ENCODE measurements at places on chromosomes 5 and 9.

DNA sequence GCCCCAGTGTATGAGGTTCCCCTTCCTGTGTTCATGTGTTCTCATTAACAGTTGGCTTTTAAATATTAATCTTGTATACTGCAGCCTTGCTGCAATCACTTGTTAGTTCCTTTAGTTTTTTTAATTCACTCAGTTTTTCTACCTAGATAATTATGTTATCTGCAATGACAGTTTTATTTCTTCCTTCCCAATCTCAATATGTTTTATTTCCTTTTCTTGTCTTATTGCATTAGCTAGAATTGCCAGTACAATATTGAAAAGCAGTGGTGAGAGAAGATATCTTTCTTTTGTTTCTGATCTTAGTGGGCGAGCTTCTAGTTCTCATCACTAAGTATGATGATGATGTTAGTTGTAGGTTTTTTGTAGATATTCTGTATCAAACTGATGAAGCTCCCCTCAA, 232.2 kb downstream of the PBX3 start:
- DNase-seq, result no peak

GRCh38 chr5:601771-602465, 10.2 kb upstream of the CEP72 start:
- no peak for DNase-seq

DNA sequence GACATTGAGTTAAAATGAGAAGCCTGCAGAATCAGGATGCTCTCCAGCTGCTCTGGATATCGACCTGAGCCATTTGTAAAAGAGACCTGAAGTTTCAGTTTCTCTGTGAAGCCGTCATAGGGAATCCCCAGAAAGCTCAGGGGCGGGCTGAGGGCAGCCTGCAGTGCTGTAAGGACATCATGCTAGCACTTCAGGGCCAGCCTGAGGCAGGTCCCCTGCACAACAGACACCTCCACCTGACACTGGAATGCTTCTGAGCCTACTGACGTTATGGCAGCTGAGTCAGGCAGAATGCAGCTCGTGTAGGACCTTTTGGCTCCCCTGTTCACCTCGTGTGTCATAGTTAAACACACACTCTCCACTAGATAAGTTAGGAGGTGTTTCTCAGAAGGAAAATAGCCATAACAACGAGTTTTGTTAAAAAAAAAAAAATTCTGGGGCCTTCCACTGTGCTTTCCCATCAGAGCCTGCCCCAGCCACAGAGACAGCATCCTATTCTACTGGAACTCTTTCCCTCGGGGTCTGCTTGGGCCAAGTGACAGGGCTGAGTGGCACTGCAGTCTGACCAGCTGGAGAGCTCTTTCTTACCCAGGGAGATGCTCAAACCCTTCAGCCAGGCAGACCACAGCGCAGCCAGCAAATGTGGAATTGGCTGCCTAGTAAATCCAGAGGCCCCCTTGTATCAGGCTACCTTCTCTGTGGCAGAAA, 354.9 kb downstream of the DIRAS2 start:
- no peak for DNase-seq

- no peak for DNase-seq
Observed at GRCh38 chr9:133155156-133155555, 8.6 kb downstream of the GBGT1 start.

- DNase-seq, result no peak
Observed at GRCh38 chr5:61578858-61579503, 246.9 kb downstream of the ZSWIM6 start.

GRCh38 chr5:38916802-38917201, 71.0 kb downstream of the OSMR start:
- no peak for DNase-seq

GRCh38 chr5:133526368-133526767, 86.0 kb downstream of the FSTL4 start:
- DNase-seq, result no peak

DNA sequence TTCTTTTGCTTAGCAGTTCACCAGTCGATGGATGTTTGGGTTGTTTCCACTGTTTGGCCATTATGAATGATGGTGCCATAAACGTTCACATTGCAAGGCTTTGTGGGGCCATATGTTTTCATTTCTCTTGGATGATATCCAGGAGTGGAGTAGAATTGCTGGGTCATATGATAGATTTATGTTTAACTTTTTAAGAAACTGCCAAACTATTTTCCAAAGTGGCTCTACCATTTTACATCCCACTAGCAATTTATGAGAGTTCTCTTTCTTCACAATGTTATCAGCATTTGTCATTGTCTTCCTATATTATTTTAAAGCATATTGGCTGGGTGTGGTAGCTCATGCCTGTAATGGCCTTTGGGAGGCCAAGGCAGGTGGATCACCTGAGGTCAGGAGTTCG, 5.2 kb downstream of the GPR107 start:
- no peak for DNase-seq

- DNase-seq, result no peak
Observed at GRCh38 chr5:169801324-169801777, 164.3 kb downstream of the DOCK2 start.

GRCh38 chr5:78574731-78575161, 73.8 kb downstream of the LHFPL2 start:
- no peak for DNase-seq

DNA sequence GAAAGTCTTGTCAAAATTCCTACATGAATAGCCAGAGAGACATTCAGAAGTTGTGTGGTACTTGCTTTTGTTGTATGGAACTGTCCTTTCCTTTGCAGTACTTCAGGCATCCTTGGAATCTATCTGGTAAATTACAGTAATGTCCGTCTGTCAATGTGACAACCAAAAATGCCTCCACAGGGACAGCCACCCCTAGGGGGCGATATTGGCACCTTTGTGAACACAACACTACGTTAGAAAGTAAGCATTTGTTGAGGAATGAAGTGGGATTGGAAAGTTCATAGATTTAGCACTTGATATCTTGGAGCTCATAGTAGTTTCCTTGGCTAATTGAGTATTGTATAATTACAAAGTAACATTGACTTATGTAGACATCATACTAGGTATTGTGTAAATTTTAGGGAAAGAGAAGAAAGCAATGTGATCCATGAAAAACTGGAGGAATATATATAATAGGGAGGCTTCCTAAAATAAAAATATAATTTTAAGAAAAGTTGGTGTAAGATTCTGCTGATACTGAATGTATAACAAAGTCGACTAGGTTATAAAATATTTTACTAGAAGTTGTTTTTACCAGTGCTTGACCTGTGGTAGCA, 32.7 kb downstream of the TMEFF1 start:
- no peak for DNase-seq

- DNase-seq, result no peak
Observed at GRCh38 chr5:10125116-10125515, 124.6 kb downstream of the ATPSCKMT start.

DNA sequence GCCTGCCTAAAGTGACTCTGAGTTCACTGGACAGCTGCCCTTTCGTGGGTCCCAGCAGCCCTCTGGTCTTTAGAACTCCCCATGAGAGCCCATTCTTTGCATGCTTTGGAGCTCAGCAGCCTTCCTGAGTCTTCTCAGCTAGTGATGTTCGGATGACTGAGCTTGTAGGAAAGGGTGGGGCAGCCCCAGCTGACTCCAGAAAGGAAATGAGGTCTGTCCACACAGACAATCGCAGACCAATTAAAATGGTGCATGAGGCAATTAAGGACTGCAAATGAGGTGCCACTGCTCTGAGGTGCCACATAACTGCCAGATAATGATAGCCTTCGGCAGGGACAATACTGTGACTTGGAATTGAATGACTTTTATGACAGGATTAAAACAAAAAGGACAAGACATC, 25.4 kb upstream of the TOMM5 start:
- DNase-seq, result no peak

DNA sequence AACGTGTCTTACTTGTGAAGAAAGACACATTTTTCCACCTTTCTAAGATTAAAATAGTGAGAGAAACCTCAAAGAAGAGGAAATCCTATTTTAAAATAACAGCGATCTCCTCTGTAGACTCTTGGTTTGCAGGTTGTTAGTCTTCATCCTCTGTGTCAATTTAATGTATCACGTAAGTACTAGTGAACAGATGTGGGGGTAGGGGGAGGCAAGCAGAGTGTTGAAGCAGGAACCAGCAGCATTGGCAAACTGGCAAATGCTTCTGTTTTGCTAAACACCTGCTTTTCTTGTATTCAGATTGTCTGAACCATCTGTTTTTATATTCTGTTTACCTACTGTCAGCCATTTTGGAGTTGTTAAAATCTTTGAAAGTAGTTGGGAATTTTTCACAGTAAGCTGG, 159.3 kb upstream of the TLX3 start:
- DNase-seq, result no peak

DNA sequence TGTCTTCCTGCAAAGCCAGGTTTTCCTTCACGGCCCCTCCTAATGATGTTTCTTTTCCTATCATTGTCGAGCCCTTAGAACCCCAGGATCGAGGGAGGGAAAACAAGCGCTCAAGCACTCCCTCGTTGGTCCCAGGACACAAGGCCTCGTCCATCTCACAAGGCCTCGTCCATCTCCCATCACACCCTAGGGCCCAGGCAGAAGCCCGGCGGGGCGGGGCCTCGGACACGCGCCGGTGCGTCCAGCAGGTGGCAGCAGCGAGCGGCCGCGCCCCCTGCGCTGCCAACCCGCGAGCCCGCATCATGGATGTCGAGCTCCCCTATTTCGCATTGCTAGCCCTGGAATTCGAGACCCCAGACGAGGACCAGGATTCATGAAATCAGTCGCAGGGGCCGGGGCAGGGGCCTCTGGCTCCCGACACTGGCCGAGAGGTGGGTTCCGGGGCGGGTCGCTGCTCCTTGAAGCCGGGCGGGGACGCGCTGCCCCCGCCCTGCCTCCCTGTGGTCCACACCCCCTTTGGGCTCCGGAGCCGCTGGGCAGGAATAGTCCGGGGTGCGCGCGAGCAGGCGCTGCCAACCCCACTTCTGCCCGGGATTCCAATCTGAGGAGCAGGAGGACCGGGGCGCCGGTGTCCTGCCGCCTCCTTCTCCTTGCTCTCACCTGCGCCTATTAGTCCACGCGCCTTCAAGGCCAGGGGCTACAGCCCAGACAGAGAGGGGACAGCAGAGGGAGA, at the start of gene ABLIM3:
ABLIM3 (plus strand) TSS at position 270 of the 733 bp plus-strand sequence. CDS start 603 bp downstream, outside the sequence.
- no peak for DNase-seq

DNA sequence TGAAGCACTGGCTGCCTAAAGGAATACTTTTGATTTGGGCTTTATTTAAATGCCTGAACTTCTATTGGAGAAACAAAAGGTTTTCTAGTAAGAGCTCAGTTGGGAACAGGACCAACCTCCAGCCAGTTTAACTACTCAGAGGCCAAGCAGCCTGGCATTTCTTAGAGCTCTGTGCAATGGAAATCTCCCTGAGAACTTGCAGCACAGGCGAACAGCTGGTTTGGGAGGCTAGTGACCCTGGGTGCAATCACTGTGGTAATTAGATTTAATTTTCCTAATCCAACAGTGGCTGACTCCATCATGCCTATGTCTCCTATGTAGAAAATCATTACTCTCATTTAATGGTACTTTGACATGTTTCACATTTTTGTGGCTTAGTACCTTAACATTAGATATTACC, 1.0 kb upstream of the CDH6 start:
- DNase-seq, result no peak

GRCh38 chr5:30572279-30572678, 621.2 kb upstream of the CDH6 start:
- no peak for DNase-seq

GRCh38 chr5:171676286-171676944, 109.2 kb upstream of the SMIM23 start:
- no peak for DNase-seq

DNA sequence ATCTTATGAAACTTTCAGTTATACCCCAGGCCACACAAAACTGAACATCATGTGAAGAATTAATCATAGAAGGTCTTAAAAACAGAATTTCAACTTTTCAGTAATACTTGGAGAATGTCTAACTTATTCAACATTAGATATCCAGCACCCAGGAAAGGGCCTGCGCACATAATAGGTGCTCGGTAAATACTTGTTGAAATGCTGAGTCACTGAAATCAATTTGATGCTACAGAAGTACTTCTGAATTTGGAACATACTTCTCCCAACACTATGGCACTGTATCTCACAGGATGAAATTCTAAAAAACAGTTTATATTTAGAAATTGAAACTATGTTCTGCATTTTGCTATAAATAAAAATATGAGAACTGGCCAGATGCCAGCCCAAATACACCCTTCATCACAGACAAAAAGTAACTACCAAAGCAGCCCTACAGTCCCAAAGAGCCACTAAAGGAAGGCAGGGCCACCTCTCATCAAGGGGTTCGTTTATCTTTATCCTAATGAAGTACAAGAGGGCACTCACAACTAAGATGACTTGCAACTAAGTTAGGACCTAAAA, 26.5 kb downstream of the MRPS27 start:
- DNase-seq, result no peak

- DNase-seq, result no peak
Observed at GRCh38 chr5:79349047-79349446, 113.1 kb downstream of the JMY start.

GRCh38 chr9:131233995-131234394, 42.3 kb downstream of the FAM78A start:
- DNase-seq, result no peak

- DNase-seq, result no peak
Observed at GRCh38 chr9:98129451-98129881, 10.4 kb upstream of the TRIM14 start.

DNA sequence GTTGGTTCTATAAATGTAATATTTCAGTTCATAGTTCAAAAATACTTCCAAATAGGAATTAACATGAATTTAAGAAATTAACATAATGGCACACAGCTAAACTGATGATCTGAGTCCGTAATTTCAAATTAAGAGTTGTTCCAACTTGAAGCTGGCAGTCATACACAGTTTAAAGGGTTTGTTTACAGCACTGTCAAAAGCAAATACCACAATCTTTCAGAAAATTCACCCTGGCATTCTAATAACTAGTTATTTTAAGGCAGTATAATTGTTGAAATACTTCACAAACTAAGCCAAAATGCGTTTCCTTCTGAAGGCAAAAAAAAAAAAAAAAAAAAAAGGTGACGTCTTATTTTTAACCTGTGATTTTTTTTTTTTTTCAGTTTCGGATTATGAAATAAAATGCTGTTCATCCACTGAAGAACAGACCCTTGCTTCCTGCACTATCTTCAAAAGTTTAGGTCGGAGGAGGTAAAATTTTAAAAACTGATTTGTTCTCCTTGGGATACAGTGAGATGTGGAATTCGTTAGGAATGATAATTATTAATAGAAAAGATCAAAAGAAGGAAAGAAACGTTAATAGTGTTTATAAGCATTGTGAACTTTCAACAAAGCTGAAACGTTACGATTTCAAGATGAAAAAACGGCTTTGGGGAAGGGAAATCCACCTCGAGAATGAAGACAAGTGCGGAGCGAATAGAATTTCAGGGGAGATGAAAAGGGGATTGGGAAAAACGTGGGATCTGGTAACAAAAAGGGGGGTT, 850 bp downstream of the IL6ST start:
- DNase-seq, result peak; percentile 55

- no peak for DNase-seq
Observed at GRCh38 chr5:153959134-153959957, 79.4 kb downstream of the FAM114A2 start.

- no peak for DNase-seq
Observed at GRCh38 chr5:139660105-139660922, 12.2 kb downstream of the CXXC5 start.

Measured in urinary bladder (tissue), 4 donors.